Activated CD4-positive, alpha-beta memory T cell treated with anti-CD3 and anti-CD28 coated beads, Interleukin-2, amount 10 ng/mL, durations not matched to agents 7 days and 5 days (primary cell): ENCODE measurements at places on chromosomes 5 and 9.
A peak's percentile ranks its signal among the peaks of the same experiment; 100 is the strongest.

DNA sequence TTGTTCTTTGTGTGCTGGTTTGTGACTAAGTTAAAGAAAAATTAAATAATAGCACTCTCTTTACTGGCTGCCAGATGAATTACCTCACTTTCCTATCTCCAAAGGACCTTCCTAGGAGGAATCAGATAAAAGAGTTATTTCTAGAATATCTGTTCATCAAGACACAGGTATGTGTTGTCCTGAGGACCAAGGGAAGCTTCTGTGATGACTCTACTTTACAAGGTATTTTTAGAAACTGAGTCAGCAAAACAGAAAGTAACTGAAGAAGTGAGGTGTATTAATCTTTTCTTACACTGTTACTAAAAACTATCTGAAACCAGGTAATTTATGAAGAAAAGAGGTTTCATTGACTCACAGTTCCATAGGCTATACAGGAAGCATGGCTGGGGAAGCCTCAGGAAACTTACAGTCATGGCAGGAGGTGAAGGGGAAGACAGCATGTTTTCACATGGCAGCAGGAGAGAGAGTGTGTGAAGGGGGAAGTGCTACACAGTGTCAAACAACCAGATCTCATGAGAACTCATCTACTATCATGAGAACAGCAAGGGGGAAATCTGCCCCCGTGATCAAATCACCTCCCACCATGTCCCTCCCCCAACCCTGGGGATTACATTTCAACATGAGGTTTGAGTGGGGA, 189.2 kb upstream of the DMAC1 start:
- DNase-seq = no peak

DNA sequence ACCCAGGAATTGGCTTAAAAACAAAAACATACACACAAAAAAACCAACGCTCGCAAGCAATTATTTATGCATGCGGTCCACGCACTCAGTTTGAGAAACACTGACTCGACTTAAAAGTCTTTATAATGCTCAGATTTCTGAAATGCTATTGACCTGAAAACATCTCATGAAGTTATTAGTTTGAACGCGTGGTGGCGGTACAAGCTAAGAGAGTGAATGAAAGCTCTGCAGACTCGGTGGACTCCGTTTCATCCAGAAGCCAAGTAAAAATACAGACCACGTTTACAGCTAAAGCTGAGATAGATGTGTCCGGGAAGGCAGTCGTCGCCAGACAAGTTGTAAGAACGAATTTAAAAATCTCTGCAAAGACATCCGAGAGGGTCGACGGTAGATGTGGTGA, at the start of gene PCDHB6:
Gene PCDHB6 (plus strand): TSS at position 246 of the 400 bp plus-strand sequence. CDS start 201 bp downstream, outside the sequence.
- DNase-seq = no peak

DNA sequence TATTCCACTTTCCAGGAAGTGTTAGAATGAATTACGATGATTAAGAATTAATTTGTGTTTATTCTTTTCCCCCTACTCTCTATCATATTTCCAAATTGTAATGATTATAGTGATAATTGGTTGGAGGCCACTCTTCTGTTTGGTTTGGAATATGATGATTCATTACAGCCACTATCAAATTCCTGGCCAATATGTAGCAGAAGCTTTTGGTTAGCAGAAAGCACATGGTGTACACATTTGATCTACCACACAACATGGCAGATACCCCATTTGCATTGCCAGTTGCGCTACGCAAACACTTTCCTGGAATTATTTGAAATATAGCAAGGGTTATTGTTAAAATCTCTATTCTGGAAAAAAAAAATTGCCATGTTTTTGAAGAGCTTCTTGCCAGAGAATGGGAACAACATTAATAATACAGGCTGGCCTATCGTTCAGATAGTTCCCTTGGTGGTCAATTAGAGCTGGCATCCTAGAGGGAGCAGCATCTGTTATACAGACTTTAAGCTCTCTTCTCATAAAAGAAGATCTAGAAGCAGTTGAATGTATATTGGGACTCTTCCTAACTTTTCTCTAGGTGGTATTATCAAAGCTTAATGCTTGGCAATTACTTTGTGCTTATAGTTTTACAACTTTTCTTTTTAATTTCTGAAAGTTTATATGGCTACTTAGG, 455.0 kb upstream of the ACTBL2 start:
- no peak for DNase-seq

DNA sequence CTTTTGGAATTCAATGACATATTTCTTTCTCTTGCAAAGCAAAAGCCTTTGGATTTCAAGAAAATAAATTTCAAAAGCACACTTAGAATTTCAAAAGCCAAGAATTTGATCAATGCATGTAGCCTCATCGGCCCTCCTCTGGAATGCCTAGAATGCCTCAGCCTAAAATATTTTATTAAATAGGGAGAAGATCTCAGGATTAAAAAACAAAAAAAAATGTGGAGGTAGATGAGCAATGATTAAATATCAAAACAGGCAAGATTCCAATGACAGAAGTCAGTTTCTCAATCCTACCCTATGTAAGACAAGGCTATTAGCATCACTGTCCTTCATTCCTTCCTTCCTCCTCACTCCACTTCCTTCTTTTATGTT, 169.0 kb downstream of the CDH6 start:
- DNase-seq = no peak

DNA sequence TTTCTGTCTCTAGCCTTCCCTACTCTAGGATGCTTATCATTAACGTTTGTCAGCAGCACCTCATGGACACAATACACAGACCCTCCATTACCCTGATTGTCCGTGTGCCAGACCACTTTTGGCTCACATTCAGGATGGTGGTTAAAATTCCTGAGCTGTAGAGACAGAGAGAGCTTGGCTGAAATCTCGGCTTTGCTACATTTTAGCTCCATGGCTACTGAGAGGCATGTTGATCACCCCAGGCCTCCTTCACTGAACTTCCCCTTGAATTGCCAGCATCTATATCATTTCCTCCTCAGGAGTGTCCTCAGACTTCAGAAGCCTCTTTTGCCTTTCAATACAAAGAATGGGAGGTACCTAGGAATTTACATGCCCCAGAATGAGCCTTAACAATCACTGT, 104.7 kb upstream of the ISL1 start:
- DNase-seq = no peak

- DNase-seq = peak; percentile 56
Observed at GRCh38 chr5:157214861-157215513, 34.3 kb downstream of the ITK start.

GRCh38 chr5:94240596-94240992, 377.8 kb downstream of the KIAA0825 start:
- no peak for DNase-seq

DNA sequence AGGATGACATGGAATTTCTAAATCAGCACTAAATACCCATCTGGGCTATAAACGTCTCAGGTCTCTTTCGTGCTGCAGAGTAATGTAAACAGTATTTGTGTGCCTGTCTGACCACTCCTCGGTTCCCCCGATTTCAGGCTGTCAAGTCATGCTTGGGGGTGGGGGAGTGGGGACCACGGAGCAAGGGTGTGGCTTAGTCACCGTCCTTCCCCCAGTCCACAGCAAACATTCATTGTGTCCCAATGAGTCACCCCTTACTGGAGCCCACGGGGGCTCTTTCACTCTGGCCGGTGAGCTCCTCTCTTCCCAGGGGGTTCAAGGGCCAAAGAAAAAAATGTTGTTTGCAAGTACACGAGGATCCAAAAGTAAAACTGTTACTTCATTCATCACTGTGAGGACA, 72.4 kb upstream of the ICE1 start:
- no peak for DNase-seq

DNA sequence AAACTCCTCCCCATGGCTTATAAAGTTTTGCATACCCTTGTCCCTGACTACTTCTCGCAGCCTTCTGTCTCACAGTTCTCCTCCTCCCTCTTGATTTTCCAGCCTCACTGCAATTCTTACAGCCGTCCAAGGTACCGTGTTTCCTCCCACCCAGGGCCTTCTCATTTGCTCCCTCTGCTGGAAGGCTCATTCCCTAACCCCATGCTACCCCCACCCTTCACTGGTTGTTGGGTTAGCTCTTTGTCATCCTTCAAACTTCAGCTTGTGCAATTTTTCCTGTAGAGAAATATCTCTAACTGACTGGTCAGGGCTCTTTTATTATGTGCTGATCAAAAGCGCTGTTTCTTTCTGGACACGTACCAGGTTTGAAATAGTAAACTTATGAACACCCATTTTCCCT, 329.2 kb downstream of the EBF1 start:
- DNase-seq = no peak

- DNase-seq = no peak
Observed at GRCh38 chr9:38390442-38390841, 2.1 kb upstream of the ALDH1B1 start.

- no peak for DNase-seq
Observed at GRCh38 chr9:121874524-121874923, 218.6 kb downstream of the TTLL11 start.

DNA sequence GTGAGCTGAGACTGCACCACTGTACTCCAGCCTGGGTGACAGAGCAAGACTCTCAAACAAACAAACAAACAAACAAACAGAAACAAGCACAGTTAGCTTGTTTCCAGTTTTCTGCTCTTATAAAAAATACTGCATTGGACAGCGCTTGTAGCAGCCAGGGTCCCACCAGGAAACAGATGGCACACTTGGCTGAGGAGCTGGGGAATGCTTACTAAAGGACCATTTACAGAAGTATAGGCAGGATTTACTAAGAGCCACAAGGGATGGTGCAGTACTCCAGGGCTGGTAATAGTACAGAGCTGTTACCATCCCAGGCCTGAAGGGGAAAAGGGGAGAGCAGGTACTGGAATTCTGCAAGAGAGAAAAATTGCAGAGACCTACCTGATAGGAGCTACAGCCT, 5.2 kb upstream of the ANKS6 start:
- no peak for DNase-seq

DNA sequence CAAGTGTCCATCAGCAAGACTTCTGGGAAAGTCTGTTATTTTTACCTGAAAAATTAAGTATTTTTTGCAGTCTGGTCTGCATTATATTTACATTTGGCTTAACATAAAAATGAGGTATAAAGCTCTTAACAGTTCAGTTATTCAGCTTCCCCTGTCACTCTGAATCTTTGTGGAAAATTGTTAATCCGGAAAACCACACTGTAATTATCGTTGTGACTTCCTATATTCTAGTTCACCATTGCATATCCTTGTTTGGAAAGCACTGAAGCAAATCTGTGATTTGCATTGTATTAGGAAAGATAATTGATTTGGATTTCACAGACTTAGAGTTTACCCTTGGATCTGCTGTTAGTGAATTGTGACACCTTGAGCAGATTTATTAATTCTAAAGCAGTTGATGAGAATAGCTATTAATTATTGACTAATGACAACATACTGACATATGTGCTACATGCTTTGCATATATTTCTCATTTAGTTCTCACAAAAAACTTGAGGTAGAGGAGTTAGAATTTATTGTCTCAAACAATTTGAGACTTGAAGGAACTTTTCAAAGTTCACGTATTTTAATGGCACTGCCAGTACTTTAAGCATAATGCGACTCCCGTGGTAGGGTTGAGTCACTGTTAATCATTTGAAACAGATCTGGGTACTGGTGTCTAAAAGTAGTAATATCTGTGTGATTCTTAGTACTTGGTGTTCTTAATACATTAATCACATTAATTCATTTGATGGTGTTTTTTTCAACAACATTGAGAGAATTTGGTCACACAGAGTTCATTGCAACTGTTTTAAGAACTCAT, 71.8 kb upstream of the LRRC70 start:
- DNase-seq = no peak

DNA sequence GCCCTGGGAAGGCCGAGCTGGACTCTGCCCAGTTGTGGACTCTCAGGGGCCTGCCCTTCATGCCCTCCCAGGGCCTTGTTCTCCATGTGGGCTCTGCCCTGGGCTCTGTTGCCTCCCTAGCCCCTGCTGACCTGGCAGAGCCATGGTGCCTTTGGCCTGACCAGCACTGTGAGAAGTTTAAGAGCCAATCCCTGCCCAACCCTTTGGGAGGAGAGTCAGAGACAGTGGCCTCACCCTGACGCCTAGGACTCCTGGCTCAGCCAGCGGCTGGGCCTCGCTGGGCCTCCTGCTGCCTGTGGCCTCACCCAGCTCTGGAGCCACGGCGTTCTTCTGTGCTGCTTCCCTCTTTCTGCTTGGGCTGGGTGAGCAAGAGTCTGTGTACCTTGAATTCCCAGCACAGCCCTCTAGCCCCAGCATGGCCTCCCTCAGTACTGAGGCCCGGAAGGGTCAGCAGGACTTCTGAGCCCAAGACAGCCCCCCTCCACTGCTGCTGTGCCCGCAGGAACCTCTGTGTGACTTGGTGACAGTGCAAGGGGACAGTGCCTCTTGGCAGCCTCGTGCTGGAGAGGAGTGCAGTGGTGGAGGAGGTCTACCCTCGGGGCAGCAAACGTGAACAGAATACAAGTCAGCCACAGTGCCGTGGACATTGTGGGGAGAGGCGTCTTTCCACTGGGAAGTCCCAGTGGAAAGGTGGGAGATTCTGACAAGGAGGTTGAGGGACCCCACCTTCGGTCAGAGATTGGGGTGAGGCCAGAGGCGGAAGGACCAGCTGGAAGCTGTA, 97.4 kb downstream of the CACNA1B start:
- no peak for DNase-seq

DNA sequence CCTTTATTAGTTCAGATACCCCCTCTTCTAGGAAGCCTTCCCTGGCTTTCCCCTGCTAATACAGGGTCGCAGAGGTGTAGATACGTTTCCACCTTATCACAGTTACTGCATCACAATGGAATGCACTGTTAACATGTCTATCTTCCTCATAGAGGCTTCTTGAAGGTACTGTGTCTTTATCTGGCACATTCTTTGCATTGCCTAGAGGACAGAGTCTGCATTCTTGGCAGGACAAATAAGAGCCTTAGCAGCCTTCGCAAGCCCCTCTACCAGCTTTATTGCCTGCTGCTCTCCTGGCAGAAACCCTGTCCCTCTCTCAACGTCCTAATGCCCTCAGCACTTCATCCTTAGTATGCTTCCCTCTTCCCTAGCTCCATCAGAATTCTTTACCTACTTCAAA, 31.6 kb downstream of the SLC1A3 start:
- DNase-seq = no peak

GRCh38 chr5:53164478-53165165, 55.1 kb upstream of the MOCS2 start:
- no peak for DNase-seq

DNA sequence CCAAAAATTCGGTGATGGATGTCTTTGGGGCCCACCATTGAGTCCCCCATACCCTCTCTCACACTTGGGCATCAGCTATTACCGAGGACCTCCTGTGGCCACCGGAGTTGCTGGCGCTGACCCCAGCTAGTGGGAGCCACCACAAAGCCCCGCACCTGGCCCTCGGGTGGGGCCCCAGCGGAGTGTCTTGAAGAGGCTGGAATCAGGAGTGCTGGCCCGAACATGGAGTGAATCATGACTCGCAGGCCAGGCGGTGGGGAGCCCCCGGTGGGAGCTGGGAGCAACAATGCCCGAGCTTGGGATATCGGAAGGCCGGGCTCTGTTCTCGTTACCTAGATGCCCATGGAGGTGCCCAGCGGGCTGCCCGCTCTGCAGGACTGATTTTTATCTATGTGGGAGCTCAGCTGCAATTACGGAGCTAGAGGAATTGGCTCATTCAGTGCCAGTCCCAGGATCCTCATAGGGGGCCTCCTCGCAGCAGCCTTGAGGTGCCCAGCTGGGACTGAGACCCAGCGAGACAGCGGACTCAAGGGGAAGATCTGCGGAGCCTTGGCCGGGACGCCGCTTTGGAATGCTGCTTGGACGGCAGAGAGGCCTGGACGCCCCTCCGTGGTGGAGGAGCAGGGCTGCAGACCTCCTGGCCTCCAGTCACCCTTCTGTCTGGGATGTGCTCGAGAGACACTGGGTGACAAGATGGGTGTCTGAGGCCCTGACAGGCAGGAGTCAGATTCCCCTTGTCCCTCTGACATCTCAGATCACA, 70.8 kb downstream of the PSMB7 start:
- no peak for DNase-seq
